ENCODE measurements at places on chromosomes 13 and 19.

DNA sequence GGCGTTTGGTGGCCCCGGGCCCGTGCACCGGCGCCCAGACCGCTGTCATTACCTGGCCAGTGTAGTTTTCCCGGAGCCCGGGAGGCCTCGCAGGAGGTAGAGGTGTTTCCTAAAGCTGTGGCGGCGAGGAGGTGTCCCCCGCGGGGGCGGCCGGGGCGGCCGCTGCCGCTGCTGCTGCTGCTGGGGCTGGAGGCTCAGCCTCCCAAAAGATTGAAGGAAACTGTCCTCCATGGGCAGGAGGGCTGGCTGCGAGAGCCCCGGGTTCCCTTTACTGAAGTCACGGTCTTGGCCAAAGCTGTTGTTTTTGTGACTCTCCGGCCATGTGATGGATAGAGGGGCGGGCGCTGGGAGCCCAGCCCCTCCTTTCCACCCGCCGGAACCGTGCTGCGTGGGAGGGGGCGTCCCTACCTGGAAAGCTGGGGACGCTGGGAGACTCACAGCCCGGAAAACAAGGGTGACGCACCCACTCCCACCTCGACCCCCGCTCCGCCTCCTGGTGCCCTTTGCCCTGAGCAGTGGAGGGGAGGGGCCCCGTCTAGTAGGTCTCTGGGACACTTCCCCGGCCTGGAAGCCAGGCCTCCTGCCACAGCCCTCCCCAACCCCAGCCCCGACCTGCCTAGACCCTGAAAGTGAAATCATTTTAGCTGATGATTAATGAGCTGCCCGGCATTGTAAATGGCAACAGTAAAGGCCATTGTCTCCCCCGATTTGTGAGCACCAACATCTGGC, at the start of gene N4BP2L1:
Gene N4BP2L1 (minus strand): TSS at position 279 of the 729 bp plus-strand sequence. CDS start 48 bp downstream, at position 231.
- DNase-seq: peak; percentile 75

DNA sequence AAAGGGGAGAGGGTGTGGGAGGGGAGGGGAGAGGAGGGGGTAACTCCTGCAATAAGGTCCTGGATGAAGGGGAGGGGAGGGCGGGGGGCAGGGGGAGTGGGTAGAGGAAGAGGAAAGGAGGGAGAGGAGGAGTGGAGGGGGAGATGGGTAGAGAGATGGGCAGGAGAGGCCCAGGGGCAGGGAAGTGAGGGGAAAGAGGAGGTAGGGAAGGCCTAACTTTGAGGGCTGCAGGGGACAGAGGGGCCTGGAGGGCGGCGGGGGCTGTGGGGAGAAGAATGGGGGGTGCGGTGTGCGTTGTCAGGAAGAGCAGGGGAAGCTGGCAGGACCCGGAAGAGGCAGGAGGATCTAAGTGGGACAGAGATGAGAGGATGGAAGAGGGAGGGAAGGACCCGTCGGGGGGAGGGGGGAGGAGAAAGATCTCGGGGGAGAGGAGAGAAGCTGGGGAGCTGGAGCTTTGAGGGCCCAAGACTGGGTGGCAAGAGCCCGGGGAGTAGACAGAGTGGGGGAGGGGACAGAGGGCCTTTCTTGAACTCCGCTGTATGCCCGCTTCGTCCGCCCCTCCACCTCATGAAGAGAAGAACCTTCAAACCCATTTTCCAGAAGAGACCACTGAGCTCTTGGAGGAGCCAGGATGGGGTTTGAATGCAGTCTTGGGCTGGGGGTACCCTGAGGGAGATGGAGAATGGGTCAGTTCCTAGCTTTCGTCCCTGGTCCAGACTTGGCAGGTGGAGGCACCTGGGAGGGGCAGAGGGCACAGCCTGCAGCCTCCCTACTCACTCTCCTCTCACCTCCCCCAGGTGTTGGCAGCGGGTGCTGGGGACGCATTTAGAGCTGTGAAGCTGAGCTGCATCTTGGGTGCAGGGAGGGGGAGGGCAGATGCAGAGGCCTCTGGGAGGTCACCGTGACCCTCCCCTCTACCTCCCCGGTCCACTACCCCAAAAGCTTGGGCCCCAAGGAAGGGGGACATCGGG, 778 bp upstream of the LRRC4B start:
- DNase-seq: no peak

DNA sequence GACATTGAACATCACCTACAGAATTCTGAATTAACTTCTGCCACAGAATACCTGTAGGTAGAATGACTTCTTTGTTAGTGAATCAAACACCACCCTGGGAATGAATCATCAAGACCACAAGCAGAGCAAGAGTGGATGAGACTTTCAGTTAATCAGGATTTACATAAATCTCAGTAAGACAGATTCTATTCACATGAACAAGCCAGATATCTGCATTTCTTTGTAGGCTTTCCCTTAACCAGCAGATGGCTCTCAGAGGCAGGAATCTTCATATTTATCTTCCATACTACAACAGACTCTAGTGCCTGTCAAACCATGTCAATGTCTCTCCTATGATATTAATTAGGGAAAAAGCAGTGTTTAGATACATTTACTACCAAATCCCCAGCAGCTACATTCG, 412.1 kb downstream of the KLF12 start:
- DNase-seq: no peak

- no peak for DNase-seq
These were observed 100.2 kb downstream of the ZIC5 start for GRCh38 chr13:99871249-99871898.

DNA sequence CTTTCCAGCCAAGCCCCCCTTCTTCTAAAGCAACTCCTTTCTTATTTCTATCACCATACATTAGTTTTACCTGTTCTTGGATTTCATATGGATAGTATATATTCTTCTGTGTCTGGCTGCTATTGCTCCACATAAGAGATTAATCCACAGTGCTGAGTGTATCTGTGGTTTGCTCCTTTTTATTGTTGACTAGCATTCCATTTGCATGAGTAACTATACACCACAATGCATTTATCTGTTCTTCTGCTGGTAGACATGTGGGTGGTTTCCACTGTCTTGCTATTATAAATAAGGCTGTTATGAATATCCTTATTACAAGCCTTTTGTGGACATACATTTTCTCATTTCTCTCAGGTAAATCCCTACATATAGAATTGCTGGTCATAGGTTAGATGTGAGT, 138.2 kb downstream of the SLC7A1 start:
- DNase-seq: no peak

GRCh38 chr19:46394402-46394797, 19.0 kb downstream of the CCDC8 start:
- DNase-seq: no peak

DNA sequence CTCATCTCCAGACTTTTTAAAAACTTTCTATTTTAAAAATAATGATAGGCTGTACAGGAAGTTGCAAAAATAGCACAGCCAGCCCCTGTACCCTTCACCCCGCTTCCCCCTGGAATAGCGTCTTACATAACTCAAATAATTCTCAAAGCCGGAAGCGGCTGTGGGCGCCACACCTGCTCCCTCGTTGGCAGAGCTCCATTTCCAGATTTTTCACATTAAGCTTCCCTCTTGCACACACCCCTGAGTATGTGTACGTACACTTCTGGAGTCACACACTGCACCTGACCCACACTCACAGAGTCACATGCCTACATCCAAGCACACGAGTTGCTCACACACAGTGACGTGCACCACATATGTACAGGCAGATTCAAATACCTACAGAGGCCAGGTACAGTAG, 24.9 kb upstream of the DPP9 start:
- no peak for DNase-seq

GRCh38 chr19:28372576-28373247, 840.2 kb downstream of the UQCRFS1 start:
- no peak for DNase-seq

DNA sequence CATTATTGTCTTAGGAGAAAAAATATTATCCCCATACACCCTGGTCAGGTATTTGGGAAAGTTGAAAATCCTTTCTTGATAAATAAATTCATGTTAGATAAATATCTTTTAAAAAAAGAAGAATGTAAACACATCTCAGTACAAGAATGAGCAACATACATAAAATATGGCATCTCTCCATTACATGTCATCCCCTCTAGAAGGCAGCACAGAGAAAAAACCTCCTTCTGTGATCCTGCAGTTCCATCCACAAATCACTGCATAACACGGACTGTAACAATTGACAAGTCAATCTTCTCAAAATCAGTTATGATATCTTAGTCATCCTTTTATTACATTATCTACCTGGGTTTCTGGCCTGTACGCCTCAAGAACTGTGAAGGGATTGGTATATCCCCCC, 683.9 kb upstream of the KLHL1 start:
- DNase-seq: no peak

DNA sequence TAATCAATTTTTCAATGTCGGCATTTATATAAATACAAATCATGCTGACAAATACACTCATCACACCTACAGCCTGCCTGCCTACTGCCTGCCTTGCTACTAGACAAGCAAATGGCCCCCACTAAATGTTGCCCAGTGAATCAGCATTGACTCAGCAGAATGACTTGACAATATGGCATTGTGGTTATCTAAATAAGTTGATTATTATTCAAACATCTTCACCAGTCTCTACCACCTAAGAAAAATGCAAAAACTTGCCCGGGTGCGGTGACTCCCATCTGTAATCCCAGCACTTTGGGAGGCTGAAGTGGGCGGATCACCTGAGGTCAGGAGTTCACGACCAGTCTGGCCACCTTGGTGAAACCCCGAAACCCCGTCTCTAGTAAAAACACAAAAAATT, 296.1 kb downstream of the PCDH9 start:
- no peak for DNase-seq

DNA sequence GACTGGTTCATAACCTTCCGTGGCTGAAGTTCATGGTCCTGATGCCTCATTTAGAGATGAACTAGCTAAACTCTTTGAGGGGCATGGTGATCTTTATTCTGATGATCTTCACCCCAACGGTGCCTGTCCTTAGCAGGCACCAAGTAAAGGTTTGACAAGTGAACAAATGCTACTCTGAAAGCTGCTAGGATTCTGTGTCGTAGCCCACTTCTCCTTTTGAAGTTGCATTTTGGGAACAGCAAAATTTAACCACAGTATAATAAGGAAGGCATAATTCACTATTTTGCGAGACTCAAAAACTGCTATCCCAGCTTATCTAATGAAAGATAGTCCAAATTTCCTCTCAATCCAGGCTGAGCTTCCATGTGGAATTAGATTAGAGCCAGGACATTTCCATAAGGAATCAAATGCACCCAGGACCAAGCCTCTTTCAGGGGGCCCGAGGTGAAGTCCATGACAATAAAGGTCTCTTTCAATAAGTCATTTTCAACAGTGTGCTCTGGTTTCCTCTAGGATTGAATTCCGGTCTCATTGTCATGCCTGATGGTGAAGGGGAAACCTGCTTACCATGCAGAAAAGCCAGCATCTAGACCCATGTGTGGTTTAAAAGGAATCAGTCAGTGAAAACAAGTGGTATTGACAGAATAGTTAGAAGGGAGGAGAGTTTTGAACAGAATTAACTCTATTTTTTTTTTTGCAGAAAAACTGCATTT, 23.1 kb downstream of the SIAH3 start:
- no peak for DNase-seq

- no peak for DNase-seq
These were observed 27.1 kb downstream of the TMEM38A start for GRCh38 chr19:16688084-16688483.
